ENCODE measurements at places on chromosomes 6 and 20.

DNA sequence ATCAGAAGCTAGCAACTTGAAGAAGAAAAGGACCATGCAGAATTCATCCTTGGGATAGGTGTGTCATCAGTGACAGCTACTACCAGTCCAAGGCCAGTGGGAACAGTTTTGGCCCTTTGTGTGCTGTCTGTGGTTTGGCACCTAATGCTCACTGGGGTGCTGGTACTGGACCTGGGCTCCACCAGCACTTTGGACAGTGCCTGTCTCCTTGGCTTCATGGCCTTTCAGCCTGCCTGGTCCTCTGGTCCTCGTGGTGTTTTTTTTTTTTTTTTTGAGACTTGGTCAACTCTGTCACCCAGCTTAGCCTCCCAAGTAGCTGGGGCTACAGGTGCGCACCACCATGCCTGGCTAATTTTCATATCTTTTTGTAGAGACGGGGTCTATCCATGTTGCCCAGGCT is 56.3 kb downstream of the AKAP7 start:
- DNase-seq, result no peak

DNA sequence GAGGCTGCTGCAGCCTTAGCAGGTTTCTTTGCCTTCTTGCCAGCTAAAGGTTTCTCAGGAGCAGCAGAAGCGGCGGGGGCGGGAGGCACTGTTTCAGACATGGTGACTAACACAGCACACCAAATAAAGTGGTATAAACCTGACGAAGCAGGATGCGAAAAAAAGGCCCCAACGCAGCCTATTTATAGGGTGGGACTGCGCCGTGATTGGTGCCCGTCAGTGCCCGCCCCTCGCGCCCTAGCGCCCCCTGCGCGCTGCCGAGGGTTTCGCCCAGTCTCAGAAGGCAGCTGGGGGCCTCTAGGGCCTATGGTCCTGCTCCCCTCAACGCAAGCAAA is 55.0 kb downstream of the TRIM38 start:
- DNase-seq, result peak; percentile 59

DNA sequence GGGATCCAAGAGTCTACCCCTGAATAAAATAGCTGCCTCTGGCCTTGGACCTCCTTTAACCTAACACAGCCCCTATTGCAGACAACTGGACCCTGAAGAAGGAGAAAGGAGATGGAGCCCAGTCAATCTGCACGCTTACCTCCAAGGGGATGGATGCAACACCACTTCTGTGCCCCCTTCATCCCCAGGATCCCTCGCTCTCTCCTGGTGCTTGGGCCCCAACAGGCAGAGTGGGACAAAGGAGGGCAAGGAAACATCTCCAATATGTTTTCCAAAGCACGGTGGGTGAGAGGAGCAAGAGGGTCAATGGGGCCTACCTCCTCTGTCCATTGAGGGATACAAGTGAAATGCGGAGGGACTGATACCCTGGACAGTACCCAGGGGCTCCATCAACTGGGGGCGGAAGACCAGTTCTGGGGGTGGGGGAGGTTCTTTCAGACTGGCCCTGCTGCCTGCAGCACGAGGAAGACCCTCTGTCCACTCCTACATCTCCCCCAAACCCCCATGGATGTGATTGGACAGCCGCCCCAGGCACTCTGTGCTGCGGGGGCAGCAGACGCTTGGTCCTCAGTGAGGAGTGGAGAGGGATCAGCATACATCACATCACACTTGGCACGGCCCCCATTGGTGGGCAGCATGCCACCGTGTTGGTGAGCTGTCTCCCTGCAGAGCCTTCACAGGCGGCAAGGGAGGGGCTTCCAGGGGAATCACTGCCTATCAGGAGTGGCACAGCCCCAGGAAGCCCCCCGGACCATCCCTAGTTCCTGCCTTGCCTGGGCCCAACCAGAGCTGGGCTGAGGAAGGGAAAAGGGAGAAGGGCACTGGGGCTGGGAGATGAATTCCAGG is 70.6 kb downstream of the MRPL14 start:
- no peak for DNase-seq

- DNase-seq, result no peak
Measured at GRCh38 chr6:9388596-9388995, 953.3 kb upstream of the SLC35B3 start.

DNA sequence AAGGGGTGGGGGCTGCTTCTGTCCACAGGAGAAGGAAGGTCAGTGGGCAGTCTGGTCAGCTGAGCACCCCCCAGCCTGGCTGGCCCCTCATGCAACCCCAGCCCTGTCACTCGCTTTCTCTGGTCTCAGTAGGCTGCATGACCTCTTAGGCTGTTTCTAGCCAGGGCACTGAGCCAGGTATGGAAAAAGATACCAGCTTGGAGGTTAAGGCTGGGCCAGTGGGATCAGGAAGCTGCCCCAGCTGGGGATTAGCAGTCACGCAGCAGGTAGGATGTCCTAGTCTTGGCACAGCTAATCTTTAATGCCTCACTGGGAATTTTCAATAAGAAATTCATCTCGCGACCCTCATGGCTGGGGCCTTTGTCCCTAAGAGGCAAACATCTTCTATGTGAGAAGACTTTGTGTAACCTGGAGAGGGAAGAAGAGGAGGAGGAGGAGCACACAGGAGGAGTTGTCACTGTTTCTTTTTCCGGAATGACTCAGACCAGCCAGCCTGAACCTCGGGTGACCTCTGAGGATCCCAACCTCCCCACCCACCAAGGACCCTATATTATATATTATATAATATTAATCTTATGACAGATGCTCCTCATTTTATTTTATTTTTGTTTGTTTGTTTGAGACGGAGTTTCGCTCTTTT is 2.4 kb upstream of the BPIFA2 start:
- DNase-seq, result no peak
